C1 segment of cervical spinal cord (tissue), 14 donors: ENCODE measurements at places on chromosomes 12 and 14.

DNA sequence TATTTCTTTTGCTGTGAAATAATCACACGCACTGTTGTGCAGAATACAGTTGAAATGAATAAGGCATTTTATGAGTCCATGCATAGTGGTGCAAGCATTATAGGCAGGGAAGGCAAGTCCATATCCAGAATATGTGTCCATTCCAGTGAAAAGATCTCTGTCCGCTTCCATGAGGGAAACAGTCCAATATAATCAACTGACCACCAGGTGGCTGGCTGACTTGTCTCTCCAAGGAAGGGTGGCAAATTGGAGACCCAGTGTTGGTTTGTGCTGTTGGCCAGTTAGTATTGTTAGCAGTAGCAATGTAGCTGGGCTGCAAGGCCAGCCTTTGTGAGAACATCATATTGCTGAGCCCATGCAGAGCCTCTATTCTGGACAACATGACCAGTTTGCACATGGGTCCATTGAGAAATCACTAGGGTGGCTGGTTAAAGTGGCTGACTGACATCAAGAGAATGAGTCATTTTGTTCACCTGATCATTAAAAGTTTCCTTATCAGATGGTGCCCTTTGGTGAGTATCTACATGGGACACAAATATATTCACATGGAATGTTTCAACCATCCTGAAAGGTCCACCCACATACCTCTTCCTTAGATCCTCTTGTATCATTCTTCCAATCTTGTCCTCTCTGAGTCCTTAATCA, 17.3 kb upstream of the YAF2 start:
- no peak for DNase-seq

DNA sequence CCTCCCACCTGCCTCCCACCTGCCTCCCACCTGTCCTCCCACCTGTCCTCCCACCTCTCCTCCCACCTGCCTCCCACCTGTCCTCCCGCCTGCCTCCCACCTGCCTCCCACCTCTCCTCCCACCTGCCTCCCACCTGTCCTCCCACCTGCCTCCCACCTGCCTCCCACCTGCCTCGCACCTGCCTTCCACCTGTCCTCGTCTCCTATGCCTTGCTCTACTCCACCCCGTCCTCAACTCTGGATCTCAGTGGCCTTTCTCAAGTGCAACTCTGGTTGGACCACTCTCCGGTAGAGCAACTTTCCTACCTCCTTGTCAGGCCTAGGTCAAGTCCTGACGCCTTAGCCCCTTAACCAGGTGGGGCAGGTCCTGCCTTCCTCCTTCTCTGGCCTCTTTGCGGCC, 29.3 kb upstream of the PEX5 start:
- DNase-seq: no peak

GRCh38 chr12:2933586-2933985, 25.6 kb upstream of the TEAD4 start:
- DNase-seq: no peak

- DNase-seq: no peak
Observed at GRCh38 chr12:119391673-119392072, 57.1 kb downstream of the CCDC60 start.

DNA sequence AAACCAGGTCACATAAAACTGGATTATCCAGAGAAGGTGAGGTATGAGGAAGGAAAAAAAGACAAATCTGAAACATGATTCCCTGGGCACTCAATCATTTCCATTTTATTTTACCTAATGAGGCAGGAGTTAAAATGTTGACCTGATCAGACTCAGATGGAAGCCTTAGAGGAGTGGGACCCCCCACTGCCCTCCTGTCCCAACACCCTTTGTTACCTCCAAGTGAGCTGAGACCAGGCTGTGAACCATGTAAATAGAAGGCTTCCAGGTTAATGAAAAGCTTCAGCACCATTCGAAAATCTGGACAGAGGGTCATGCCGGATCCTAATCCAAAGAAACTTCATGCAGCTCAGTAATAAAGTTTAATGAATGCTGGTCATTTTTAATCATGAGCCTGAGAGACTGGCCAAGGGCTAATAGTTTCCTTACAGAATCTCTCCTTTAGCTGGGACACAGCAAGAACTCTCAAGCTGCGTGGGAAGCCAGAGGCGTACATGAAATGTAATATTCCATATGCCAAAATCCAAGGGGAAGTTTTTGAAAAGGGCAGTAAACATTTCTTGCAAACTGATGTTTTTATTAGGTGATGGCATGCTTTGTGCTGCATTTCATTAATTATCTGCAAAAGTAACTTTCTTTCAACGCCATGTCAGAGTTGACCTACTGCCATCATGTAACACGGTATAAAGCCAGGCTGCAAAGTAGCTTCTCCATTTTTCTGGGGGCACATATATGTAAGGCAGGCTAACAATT, 183.0 kb downstream of the PAX9 start:
- no peak for DNase-seq

- DNase-seq: no peak
Observed at GRCh38 chr12:70971001-70971794, 50.7 kb upstream of the PTPRR start.

DNA sequence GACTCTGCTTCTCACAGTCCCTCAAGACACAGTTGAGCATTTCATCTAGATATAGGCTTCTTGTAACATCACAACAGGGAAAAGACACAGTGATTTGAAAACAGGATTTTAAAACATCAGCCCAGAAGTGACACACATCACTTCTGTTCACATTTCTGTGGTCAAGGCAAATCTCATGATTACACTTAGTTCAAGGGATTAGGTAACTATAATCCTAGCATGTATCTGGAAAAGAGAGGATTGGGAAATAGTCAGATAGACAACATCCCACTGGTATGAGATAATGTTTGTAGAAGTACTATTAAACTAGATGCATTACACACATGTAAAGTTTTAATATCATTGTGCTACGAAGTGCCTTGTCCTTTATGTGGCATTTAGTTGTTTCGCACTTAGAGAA, 252.6 kb upstream of the PRKD1 start:
- DNase-seq: no peak

GRCh38 chr12:12147111-12147510, 76.4 kb downstream of the BCL2L14 start:
- no peak for DNase-seq

DNA sequence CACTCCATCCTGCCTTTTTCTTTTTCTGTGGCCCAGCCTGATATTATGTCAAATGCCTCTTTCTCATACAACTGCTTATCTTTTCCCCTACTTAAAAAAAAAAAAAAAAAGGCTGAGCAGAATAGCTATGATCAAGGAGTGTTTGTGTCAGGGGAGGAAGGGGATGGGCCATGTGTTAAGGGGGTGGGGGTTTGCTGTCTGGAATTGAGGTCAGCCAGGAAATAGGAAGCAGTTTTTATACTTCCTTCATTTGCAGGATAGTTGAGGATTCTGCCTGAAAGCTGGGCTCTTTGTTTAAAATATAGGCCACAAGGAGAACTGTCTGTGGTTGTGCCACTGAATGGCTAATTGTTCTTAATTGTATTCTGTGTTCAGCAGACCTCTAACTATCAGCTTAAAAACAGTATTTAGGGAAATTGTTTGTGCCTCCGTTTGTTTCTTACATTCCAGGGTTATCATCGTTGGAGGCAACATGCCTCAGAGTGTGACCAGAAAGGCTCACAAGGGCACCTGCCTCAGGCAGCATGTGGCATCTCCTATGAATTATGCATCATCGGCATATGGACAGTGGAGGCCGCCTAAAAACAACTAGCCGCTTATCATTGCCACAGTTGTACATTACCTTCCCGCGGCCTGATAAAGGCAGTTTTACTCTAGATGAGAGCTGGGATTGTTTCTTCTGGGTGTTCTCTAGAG, 96.0 kb downstream of the SRGAP1 start:
- no peak for DNase-seq
